Aorta (tissue), 5 donors: ENCODE measurements at places on chromosomes 7 and 10. TPM values are rescaled to one million over a fixed set of nuclear protein-coding genes. Genes with fewer than 3 reads are reported as not detected.

Gene GPER1
- 4.5 TPM for total RNA-seq

Gene CRHR2
- 0.23 TPM for total RNA-seq

Gene CALD1
- 1,700 TPM for total RNA-seq

Gene AFAP1L2
- 19.3 TPM for total RNA-seq

Gene CCDC3
- 119 TPM for total RNA-seq

- no peak overlapping the region for H3K4me3 ChIP-seq
- H3K27me3 ChIP-seq: no peaks in the 10 kb centered on the region
- H3K36me3 ChIP-seq: no peaks in the 10 kb centered on the region
- no peaks in the 10 kb centered on the region for H3K4me1 ChIP-seq
- peak; percentile 44 for DNase-seq
- peak overlapping the region; percentile 52 for H3K27ac ChIP-seq
Measured at GRCh38 chr7:73903321-73904218, 42.6 kb downstream of the TMEM270 start.

- no peaks in the 10 kb centered on the region for H3K27me3 ChIP-seq
- H3K4me3 ChIP-seq: no peak overlapping the region
- H3K27ac ChIP-seq: no peak overlapping the region
- no peak for DNase-seq
Measured at GRCh38 chr10:120477743-120478141, 20.7 kb downstream of the PLPP4 start.

DNA sequence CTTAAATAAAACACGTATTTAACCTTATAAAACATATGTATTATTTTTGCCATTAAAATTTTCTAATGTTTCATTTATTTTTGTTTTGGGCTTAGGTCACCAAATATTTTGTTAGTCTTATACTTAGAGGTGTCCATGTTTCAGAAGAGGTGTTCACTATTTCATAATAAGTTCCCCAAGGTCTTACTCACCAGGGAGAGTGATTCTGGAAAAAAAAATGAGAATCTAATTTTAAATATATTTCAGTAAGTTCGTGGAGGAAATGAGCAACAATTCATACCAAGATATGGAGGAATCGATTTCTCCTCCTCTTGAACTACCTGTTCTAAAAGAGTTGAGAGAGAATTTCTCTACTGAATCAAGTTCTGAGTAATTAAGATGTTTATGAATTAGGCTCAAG is 271.6 kb upstream of the SLC26A5 start:
- no peaks in the 10 kb centered on the region for H3K27me3 ChIP-seq
- no peak overlapping the region for H3K4me3 ChIP-seq
- no peaks in the 10 kb centered on the region for H3K36me3 ChIP-seq

DNA sequence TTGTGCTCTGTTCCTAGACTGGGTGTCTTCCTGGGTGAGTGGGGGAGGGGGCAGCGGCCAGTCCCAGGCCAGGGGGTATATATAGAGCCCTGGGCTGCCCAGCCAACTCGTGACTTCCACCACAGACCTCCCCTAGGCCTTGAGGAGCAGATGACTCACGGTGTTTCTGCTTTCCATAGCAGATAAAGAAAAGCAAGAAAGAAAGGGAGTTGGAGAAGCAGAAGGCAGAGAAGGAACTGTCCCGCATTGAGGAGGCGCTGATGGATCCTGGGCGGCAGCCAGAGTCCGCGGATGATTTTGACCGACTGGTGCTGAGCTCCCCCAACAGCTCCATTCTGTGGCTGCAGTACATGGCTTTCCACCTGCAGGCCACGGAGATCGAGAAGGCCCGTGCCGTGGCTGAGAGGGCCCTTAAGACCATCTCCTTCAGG is 10.1 kb downstream of the CALHM2 start:
- no peak overlapping the region for H3K4me3 ChIP-seq
- peak; percentile 83 for DNase-seq
- H3K36me3 ChIP-seq: peaks cover 3% of the 10 kb centered on the region
- no peak overlapping the region for H3K27ac ChIP-seq

- no peaks in the 10 kb centered on the region for H3K27me3 ChIP-seq
Measured at GRCh38 chr10:127006453-127006852, 101.2 kb downstream of the DOCK1 start.

GRCh38 chr10:62270020-62270419 is 1.4 kb upstream of the RTKN2 start:
- no peak overlapping the region for H3K4me3 ChIP-seq
- H3K27me3 ChIP-seq: no peaks in the 10 kb centered on the region
- no peak for DNase-seq
- peaks cover 3% of the 10 kb centered on the region for H3K4me1 ChIP-seq

DNA sequence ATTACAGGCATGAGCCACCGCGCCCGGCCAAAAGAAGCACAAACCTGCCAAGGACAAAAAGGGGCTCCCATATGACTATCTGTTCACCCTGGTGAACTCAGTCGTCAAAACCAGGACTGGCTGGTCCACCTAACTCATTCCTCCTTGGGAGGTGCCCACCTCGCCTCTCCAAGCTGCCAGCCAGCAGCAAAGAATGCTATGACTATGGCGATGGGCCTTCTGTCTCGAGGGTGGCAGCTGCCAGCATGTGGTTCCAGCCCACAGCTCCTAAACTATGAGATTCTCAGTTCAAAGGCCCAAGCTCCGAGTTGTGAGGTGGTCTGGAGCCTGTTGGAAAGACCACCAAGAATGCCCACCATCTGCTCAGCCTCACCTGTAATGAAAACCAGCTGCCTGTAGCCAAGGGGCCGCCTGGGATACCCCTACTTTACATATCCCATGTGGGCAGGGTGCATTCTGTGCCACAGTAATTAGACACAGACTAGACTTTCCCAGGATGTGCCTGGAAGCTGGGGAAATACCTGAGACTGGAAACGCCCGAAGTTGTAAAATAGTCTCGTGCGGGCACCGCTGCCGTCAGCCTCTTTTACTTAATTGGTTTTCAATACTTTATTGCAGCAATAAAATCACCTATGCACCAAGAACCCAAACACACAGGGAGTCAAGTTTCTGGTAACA is 71.1 kb downstream of the ZRANB1 start:
- H3K27me3 ChIP-seq: no peaks in the 10 kb centered on the region
- H3K27ac ChIP-seq: peak overlapping the region; percentile 24
- no peaks in the 10 kb centered on the region for H3K36me3 ChIP-seq
- H3K4me1 ChIP-seq: peaks cover 4% of the 10 kb centered on the region
- peak; percentile 75 for DNase-seq
- H3K4me3 ChIP-seq: no peak overlapping the region

- no peak for DNase-seq
- H3K27ac ChIP-seq: no peak overlapping the region
- H3K27me3 ChIP-seq: no peaks in the 10 kb centered on the region
Measured at GRCh38 chr10:14163377-14164086, 167.2 kb downstream of the FRMD4A start.

DNA sequence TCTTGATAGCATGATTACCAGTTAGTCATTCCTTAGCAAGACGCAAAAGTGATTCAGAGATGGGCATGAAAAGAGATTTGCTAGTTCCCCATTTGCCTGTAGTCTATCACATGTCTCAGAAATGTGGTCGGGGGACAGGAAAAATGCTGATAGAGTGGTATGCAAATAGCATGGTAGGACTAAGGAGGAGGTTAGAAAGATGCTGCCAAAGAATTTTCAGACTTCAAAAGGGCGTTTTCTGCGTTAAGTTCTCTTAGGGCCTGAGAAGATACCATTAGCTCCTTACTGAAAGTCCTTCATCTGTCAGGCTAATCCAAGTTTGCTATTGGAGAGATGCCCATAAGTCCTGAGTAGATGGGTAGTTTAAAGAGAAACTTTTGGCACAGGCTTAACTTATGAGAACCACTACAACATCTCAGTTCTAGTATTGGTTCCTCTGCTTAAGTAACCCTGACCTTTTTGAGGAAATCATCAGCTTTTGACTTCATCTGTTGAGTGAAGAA is 2.7 kb downstream of the CALD1 start:
- H3K27ac ChIP-seq: peak overlapping the region; percentile 100
- H3K4me3 ChIP-seq: peak overlapping the region; percentile 99
- peaks cover 19% of the 10 kb centered on the region for H3K4me1 ChIP-seq
- no peaks in the 10 kb centered on the region for H3K27me3 ChIP-seq

GRCh38 chr7:66007232-66007631 is 25.2 kb upstream of the GUSB start:
- no peak overlapping the region for H3K4me3 ChIP-seq
- H3K36me3 ChIP-seq: no peaks in the 10 kb centered on the region
- H3K27me3 ChIP-seq: no peaks in the 10 kb centered on the region
- no peaks in the 10 kb centered on the region for H3K4me1 ChIP-seq

GRCh38 chr10:119521443-119522204 is 20.9 kb downstream of the RGS10 start:
- H3K36me3 ChIP-seq: no peaks in the 10 kb centered on the region
- peak; percentile 5 for DNase-seq
- H3K4me1 ChIP-seq: no peaks in the 10 kb centered on the region
- H3K27ac ChIP-seq: no peak overlapping the region
